ENCODE measurements at places on chromosomes 5 and 9.

GRCh38 chr9:137797206-137798120, 80.1 kb upstream of the CACNA1B start:
- DNase-seq = no peak

GRCh38 chr5:35804201-35804653, 52.5 kb upstream of the IL7R start:
- no peak for DNase-seq

DNA sequence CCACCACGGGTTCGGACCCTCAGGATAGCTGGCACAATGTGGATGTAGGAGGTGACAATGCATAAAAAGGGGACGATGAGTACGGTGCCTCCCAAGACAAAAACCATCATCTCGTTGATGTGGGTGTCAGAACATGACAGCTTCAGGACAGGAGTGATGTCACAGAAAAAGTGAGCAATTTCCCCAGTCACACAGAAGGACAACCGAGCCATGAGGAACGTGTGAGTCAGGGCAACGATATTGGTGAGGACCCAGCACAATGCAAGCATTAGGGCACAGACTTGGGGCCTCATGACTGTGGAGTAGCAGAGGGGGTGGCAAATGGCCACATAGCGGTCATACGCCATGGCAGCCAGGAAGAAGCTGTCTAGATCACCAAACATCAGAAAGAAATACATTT, 491 bp downstream of the OR1N1 start:
- DNase-seq = no peak

DNA sequence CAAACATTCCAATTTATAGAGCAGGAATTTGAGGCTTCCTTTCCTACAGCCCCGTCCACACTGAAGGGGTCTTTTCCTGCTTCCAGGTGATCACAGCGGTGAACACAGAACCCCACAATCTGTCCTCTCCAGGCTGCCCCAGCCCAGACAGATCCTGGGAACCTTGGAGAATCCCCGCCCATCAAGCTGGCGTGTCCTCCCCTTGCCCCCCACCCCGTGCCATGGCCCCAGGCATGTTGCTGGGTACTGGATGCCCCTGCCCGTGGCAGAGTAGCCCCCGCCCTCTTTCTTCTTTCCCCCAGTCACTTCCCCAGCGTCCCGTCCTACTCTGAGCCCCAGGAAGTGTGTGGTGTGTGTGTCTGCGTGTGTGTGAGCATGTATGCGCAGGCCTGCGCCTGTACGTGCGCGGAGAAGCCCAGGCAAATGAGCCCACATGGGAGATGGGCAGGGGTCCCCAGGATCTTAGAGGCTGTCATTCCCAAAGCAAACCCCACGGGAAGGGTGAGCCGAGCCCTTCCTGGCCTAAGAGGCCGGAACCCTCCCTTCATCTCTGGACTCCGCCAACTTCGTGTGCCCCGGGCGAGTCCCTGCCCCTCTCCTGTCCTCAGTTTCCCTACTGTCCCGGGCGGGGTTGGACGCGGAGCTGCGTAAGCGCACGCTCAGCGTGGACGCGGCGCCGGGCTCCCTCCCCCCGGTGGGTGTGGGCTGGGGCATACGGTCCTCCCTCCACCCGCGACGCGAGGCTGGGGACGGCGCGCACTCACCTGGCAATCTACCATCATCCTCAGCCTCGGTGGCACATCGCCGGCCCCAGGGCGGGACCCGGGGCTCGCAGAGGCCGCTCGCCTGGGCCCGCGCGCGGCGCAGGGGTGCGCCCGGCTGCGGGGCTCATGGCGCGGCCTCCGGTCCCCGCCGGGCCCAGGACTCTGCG, 15.2 kb downstream of the GBGT1 start:
- no peak for DNase-seq

- peak; percentile 61 for DNase-seq
Measured at GRCh38 chr5:33806738-33807442, 84.9 kb downstream of the ADAMTS12 start.

DNA sequence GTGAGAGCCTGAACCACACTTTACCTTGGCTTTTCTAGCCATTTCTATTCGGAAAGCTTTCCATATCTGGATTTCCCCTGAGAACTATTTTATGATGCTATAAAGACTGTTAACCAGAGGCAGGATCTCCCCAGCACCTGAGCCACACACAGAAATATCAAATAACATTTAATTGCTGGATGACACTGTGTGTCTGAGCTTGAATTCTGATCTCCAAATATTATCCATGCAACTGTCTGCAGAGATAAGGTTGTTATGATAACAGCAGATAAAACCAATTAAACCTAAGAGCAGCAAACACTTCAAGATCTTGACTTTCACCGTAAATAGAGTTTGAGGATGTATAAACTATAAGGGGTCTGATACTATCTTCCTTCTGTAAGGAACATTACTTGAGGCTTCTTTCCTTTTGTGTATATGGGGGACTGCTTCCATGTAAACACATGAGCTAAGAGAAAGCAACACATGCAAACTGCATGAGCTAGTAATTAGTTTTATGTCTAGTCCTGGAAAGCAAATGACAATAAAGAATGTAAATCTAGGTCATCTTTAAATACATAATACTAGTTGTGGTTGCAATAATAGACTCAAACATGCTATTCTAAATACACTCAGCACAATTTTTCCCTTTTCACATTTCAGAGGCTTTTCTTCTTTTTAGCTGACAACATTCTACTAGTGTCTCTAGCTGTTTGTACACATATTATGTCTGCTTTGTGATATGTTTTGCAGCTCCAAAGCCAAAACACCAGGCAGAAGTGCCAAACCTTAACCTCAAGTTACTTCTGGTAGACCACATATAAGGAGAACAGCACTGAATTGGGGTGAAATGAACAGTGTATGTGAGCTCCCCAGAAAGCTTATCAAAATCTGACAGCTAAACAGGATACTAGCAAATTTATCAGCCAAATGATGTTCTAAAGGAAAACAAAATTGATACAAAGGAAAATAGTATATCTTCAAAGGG, 136.5 kb downstream of the EFNA5 start:
- DNase-seq = no peak

DNA sequence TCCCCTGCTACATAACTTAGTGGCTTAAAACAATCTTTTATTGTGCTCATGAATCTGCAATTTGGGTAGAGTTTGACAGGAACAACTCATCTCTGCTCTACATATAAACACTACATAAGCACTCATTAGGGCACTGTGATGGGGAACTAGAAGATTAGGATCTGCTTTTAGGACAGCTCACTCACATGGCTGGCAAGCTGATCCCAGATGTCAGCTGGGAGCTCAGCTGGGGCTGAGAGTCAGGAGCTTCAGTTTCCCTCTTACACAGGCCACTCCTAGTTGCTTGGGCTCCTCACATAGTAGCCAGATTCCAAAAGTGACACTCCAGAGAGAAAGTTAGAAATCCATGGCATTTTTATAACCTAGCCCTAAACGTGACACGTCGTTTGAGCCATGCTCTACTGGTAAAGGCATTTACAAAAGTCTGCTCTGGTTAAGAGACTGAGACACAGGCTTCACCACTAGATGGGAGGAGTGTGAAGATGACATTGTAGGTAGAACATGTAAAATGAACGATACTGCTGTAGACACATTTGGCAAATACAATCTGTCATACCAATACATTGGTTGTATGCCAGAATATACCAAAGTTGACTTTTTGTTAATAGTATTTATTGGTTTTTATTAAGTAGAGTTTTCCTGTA, 23.6 kb downstream of the SCAI start:
- no peak for DNase-seq

GRCh38 chr9:92666236-92666635, 3.7 kb downstream of the IPPK start:
- DNase-seq = no peak

DNA sequence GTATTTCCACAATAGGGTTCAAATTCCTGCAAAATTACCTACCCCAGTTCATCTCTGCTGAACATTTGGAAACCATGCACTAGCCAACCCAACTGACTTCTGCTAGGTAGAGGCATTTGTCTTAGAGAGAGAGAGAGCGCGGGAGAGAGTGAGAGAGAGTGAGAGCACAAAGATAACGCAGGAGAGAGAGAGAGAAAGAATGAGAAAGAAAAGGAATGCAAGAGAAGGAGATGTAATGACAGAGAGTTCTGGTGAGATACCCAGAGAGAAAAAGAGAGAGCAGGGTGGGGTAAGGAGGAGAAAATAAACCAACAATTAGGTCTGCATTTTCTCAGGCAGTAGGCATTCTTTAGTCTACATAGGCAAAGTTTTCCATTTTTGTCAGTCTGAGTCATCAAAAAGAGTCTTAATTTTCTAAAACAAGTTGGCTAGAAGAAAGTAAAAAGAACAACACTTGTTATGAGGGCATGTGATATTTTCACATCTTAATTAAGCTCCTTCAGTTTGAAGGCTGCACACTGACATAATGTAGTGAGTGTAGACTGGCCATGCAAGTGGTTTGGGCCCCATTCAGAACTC, 98.2 kb downstream of the MAP1B start:
- no peak for DNase-seq

- DNase-seq = peak; percentile 2
Measured at GRCh38 chr5:13831351-13831750, 113.1 kb downstream of the DNAH5 start.

DNA sequence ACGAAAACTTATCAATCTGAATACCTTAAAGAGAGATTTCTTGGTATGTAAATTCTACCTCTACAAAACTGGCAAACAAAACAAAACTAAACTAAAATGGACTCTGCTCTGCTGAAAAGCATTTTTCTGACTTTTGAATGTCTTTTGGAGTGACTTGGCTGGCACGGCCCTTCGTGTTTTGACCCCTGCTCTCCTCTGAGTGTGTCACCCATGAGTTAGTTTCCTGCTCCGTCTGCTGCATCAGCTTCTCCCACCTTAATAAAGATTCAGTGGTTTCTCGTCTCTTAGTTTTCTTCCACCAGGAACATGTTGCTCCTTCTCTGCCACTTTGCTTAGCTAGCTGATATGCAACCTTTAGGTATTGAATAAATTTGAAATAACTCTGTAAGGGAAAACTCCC, 1084.0 kb upstream of the CDH18 start:
- no peak for DNase-seq

DNA sequence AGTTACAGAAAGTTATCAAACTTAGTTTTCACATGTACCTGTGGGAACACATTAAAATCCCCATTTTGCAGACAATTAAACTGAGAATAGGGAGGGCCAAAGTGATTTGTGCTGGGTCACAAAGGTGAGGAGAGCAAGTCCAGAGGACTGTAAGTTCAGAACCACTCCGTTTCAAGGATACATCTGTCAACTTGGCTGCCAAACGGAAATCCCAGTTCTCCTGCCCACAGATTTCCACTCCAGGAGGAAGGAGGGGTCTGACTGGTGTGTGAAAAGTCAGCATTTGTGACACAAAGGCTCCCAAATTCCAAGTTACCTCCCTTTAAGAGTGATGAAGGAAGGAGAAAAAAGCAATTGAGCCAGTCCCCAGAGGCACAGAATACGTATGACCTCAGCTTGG, 42.3 kb downstream of the PRELID2 start:
- DNase-seq = no peak

GRCh38 chr9:77161966-77162365, 15.4 kb upstream of the VPS13A start:
- DNase-seq = no peak

DNA sequence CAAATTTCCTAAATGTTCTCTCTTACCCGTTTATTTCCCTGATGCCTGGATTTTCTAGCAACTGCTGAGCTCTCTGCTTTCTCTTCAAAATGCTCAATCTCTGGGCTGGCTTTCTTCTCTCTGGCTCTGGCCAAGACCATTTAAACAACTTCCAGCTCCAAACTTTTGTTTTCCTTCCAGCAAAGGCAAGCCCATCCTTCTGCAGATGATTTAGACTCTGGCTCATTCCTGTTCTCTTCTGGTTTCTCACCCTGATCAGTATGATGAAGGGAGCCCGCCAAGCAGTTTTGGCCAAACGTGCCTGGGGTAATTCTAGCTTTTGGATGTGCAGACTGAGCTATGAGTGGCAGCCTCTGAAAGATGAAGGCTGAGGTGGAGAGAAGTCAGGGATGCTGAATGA, 78.1 kb downstream of the HSPA4 start:
- DNase-seq = no peak

DNA sequence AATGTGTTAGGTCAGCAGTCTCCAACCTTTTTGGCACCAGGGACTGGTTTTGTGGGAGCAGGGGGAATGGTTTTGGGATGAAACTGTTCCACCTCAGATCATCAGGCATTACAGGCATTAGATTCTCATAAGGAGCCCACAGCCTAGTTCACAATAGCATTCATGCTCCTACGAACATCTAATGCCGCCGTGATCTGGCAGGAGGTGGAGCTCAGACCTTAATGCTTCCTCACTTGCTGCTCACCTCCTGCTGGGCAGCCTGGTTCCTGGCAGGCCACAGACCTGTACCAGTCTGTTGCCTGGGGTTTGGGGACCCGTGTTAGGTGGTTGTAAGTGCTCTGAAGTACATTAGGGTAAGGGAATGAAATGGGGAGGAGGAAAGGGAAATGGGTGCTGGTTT, 9.7 kb upstream of the CTNNA1 start:
- DNase-seq = no peak

DNA sequence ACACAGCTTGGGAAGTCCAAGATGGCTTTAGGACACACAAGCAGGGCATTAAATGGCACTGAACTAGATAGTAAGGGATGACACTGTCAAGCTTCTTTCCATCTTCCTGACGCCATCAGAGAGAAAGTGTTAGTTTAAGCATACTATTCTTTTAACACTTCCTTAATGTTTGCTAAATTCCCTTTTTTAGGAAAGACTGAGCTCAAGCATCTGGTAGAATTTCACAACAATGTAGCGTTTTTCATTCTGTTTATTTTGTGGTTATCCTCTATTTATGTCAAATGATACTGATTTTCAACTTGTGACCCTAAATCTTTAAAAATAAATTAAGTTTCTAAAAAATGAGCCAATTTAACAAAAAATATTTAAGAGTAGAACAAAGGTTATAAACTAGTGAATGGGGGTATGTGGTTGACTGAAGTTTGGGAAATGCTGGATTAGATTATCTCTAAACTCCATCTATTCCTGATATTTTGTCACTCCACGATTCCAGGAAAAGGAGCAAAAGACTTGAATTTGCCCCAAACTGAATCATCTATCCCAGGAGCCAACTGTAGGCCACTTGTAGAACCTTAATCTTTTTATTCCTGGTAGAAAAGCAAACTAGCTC, 147.4 kb upstream of the KLF9 start:
- no peak for DNase-seq

DNA sequence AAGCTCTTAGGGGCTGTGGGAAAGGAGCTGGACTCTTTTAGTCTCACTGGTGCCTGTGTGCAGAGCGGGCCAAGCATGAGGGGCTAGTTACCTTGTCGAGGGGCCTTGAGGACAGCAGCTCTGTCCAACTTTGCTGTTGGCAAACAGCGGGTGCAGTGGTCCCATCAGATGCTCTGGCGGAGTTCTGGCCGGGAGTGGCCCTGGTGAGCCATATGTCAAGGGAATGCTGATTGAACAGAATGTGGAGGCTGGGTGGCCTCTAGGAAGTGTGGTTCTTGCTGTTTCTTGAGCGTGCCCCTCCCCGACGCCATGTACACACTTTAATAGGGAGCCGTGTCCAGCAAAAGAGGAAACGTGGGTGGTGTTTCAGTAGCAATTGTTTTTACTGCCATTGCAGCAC, 3.6 kb upstream of the ADAMTS2 start:
- no peak for DNase-seq

GRCh38 chr5:100902440-100903038, 543 bp downstream of the ST8SIA4 start:
- no peak for DNase-seq
